Activated CD4-positive, alpha-beta T cell treated with anti-CD3 and anti-CD28 coated beads, Interleukin-2, amount 50 U/mL, for 48 hours (primary cell): ENCODE measurements at places on chromosomes 13 and 19.

GRCh38 chr13:100552755-100553154 lies 35.8 kb downstream of the GGACT start:
- DNase-seq = no peak

DNA sequence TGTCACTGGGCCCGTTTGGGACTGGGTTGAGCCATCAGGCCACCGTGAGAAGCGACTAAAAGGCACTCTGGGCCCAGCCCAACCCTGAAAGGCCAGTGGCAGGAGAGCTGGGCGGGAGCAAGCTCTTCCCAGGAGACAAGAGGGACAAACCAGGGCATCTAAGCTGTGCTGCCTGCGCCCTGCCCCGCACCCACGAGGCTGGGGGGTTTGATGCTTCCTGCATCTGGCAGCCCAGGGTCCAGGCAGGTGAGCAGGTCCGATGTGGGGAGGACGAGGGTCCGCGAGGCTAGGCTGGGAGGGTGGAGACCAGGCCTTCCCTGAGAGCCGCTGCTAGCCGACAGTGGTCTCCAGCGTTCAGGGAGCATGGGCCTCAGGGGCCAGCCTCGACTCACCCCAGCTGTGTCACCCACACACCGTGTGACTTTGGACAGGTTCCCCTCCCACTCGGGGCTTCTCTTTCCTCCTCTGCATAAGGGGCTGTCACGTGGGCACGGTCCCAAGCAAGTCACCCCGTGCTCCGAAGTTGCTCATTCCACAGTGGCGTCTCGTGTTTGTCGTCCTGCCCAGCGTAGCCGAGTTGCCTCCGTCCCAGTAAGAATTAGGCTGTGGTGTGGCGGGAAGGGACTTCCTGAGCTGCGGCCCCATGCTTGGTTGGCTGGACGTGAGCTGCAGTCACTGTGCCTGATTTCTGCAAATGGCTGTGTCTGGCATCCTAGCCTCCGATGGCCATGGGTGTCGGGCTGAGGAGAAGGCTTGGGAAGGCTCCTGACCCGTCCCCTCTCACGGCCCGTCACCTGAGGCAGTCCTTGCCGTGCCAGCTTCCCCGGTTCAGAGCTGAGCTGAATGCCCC lies 15.8 kb downstream of the PLIN4 start:
- DNase-seq = no peak

GRCh38 chr13:23289917-23290357 lies 109.2 kb downstream of the SGCG start:
- no peak for DNase-seq

- DNase-seq = no peak
These were observed 212.2 kb downstream of the NHLRC3 start for GRCh38 chr13:39250440-39250839.

GRCh38 chr13:29935309-29935981 lies 85.0 kb upstream of the UBL3 start:
- peak; percentile 72 for DNase-seq

DNA sequence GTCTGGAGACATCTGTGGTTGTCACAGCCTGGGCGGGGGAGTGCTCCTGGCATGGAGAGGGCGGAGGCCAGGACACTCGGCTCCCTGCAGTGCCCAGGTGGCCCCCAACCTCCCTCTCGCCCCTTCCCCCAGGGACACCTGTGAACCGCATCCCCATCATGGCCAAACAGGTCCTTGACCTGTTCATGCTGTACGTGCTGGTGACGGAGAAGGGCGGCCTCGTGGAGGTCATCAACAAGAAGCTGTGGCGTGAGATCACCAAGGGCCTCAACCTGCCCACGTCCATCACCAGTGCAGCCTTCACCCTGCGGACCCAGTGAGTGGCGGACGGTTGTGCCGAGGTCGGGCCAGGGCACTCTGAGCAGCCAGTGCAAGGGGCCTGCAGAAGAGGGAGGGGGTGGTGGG lies 20.0 kb upstream of the WDR18 start:
- DNase-seq = no peak

DNA sequence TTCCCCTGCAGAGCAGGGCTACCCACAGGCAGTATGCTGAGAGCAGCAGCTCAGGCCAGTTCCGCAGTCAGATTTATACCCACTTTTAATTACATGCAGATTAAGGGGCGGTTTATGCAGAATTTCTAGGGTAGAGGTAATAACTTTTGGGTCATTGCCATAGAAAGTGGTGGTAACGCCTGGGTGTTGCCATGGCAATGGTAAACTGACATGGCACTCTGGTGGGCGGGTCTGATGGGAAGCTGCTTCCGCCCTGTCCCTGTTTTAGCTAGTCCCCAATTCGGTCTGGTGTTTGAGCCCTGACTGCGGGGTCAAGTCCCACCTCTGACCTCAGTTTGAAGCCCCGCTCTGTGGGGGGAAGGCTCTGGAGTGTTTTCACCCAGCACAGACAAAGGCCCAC lies 141.1 kb upstream of the VSTM2B start:
- no peak for DNase-seq

DNA sequence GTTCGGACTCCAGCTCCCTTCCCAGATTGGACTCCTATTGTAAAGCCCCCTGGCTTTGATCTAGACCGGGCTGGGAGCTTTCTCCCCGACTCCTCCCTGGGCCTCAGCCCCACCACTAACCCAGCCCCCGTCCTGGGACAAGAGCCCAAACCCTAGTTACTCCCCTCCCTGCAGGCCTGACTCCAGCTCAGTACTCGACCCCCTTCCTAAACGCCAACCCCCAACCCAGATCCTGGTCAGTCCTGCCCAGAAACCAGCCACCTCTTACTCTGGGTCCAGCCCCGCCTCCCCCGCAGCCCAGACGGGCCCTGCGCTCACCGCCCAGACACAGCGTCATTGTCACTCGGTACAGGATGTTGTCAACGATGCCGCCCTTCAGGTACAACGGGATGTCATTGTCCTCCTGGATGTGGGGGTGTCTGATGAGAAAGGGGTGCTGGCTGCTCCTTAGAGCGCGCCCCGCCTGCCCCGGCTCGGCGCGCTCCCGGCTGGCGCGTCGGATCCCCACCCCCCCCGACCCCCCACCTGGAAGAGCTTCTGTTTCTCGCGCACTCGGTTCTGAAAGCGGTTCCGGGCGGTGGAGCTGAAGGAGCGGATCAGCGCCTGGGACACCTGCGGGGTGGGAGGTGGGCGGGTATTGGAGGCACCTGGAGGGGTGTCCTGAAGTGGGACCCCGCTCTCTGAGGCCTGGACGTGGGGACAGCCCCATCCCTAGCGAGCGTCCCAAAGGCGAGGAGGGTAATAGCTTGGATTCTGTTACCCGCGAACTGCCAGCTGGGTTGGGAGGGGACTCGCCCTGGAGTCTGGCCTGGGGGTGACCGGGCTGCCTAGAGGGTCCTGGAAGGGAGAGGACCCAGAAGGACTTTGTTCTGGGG lies 866 bp downstream of the COX7A1 start:
- no peak for DNase-seq

- no peak for DNase-seq
These were observed 41.2 kb downstream of the RUBCNL start for GRCh38 chr13:46345866-46346265.

- DNase-seq = no peak
These were observed 253.9 kb upstream of the SGCG start for GRCh38 chr13:22926748-22927400.

GRCh38 chr19:30153326-30154210 lies 211.5 kb downstream of the URI1 start:
- no peak for DNase-seq

- no peak for DNase-seq
These were observed 171.6 kb upstream of the IPO5 start for GRCh38 chr13:97781891-97782305.

GRCh38 chr13:105365021-105365550 lies 1170.4 kb downstream of the EFNB2 start:
- no peak for DNase-seq

GRCh38 chr19:15635016-15635805 lies 5.5 kb upstream of the CYP4F3 start:
- DNase-seq = no peak

DNA sequence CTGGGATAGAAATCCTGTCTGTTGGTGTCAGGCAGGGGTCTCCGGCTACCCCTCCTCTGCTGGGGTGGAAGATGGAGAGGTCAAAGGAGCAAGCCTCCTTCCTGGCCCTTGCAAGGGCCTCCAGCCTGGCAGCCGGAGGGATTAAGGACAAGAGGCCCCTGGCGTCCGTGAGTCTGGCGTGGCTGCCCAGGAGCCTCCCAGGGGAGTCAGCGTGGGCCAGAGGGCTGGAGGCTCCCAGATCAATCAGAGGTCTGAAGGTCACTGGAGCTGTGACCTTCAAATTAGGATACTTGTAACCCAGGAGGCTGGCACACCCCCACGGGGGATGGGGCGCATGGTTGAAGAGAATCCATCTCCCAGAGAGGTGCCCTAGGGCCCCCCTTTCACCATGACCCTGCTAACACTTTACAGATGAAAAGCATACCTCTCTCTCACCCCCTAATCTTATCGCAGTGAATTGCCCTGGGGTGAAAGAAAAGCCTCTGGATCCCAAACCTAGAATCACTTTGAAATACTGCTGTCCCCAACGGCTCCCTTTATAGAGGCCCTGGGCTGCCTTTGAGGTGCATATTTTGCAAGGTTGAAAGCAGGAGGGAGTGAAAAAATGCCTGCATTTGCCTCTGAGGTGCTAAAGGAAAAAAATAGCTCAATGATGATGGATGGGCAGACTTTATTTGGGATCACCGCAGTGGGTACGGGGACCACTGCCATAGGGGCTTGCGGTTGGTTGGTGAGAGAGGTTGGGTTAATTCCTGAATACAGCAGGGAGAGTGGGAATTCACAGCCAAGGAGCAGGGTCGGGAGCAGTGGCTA lies 44.9 kb upstream of the PEG3 start:
- DNase-seq = no peak

- DNase-seq = no peak
These were observed 806.1 kb upstream of the ARGLU1 start for GRCh38 chr13:107374038-107374437.

- DNase-seq = no peak
These were observed 6.1 kb upstream of the GGACT start for GRCh38 chr13:100594731-100595130.

- no peak for DNase-seq
These were observed 9.1 kb upstream of the ERVK3-1 start for GRCh38 chr19:58296104-58296503.

- DNase-seq = no peak
These were observed 13.4 kb downstream of the ELF1 start for GRCh38 chr13:41005704-41006103.

DNA sequence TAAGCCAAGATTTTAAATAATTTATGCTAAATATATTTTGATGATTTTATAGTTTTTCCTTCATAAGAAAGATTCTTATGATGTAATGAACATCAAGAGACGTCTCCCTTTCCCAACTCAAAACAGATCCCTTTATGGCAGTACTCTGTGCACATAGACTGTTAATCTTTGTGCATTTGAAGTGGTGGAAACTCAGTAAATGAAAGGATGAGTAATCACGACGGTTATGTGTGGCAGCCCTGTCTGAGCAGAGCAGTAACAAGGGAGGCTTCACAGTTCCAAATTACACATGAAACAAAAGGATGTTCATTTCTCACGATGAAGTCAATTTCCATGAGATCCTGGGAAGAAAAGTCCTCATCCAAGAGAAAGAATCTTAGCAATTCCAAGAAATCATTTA lies 498.1 kb downstream of the KLF5 start:
- DNase-seq = no peak

DNA sequence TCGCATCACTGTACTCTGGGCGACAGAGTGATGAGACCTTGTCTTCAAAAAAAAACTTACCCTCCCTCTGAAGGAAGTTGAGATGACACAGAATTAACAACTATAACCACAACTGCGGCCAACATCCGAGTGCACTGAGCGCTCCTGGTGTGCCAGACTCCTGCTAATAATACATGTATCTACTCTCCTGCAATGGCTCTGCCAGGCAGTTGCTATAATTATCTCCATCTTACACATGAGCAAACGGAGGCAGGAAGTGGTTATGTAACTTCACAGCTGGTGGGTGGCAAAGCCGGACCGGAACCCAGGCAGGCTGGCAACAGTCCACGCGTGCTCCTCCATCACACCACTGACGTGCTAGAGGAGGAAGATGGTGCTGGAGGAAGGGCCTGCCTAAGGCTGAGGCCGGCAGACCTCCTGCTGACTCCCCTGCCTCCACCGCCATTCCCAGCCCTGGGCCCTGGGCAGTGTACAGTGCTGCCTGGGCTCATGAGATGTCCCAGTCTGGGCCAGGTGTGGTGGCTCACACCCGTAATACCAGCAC lies 12.6 kb downstream of the XRCC1 start:
- DNase-seq = peak; percentile 70

DNA sequence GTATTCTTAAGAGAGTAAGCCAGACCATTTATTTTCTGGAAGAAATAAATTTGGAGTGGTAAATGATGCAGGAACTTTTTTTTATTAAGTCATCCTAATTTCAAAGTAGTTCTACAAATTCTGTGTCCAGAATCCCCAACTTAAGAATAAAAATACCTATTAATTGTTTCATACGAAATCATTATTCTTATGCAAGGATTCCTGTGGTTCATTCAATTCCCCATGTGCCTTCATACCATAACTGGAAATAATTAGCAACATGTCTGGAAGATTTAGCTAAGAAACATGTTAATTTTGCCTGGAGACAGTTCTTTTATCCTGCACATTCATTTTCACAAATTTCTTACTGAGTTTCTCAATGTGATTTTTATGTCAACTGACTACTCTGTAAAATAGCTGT lies 408.6 kb downstream of the PCDH9 start:
- DNase-seq = no peak

DNA sequence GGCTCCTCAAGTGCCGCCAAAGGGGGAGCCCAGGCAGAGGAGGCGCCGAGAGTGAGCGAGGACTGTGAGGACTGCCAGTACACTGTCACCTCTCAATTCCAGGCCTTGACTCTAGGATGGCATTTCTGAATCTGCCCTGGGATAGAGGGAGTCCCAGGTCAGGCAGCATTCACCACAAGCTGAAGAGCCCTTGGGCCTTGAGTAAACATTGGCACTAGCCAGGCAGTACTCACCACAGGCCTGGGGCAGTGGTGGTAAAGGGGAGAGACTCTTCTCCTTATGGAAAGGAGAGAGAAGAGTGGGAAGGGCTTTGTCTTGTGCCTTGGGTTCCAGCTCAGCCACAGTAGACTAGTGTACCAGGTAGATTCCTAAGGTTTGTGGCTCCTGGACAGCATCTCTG lies 39.7 kb upstream of the HTR2A start:
- DNase-seq = no peak

- no peak for DNase-seq
These were observed 113.7 kb upstream of the SGCG start for GRCh38 chr13:23067129-23067528.

DNA sequence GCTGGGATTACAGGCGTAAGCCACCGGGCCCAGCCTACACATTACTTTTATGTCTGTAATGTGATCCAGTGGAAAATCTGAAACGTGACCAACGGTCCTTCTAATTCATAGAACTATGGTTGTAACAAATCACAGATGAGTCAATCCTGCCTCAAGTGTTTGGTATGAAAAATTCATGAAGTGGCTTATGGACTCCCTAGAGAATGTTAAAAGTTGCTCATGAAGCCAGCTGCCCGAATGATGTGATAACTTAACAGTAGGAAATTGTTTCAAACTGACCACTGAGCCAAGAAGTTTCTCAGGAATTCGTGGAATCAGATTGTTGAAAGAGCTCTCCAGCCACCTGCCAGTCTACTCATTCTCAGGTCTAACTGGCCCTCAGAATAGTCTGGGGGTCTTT lies 59.4 kb upstream of the FARP1 start:
- DNase-seq = no peak
